ENCODE measurements at places on chromosomes 7 and 10.

- DNase-seq = no peak
These were observed 78.8 kb downstream of the INPP5A start for GRCh38 chr10:132616170-132616995.

- no peak for DNase-seq
These were observed 116.2 kb upstream of the SH2B2 start for GRCh38 chr7:102170393-102170970.

DNA sequence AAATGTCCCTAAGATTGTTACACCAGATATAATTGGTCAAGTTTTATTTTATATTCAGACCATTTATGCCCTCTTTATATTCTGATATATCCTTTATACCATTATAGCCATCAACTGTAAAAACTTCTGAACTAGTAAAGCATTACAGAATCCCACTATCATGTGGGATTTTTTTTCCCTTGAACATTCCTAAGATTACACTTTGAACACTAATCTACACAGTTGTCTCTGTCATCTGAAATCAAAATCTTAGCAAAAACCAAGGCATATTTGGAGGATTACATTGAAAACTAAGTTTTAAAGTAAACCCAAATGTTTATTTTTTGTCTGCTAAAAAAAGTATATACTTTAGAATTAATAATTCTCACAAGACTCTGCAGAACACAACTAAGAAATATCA lies 116.2 kb upstream of the GPR22 start:
- no peak for DNase-seq

DNA sequence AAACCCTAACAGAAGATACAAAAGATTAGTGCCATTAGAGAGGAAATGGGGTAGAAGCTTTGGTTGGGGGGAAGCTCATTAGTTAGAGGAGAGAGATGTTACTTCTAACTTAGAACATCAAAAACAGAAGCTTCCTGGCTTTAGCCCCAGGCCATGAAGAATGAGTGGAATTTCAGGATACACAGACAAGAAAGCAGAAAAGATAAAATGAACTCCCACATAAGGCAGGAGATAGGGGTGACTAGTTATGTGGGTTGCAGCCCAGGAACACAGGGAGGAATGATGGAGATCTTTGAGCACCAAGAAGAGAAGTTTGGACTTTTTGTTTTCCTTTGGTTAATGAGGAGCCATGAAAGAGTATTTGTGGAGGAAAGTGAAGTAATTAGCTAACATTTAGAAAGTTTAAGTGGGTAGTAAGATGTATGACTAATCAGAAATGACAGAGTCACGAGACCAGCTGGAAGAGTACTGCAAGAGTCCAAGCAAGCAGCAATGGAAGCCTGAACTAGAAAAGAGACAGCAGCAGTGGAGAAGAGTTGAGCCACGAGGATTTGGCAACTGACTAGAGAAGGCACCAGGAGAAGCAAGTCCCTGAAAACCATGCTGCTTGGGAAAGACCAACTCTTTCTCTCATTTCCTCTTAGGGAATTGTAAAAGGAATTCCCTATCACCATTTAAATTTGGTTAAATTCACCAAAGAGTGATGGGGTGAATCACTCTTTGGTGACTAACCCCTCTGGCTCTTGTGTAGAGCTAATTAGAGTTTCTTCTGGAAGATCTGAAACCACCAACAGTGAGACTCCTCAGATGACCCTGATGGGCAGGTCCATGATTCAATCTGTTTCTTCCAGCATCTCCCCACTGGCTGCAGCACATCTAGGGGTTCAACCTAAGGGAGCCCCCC lies 131.9 kb downstream of the KCNMA1 start:
- DNase-seq = no peak

- no peak for DNase-seq
These were observed 120.7 kb downstream of the PRKAG2 start for GRCh38 chr7:151756076-151756731.

DNA sequence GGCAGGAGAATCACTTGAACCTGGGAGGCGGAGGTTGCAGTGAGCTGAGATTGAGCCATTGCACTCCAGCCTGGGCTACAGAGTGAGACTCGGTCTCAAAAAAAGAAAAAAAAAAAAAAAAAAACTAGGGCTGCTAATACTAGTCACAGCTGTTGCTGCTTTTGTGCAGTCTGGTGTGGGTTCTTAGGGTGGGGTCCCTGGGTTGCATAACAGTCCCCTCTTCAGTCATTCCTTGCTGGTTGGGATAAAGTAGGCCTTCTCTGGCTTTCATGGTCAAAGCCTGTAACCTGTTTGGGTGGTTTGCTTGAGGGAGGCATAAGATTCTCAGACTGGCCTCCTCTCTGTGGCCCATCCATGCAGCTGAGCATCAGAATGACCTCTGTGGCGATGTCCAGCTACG lies 14.1 kb downstream of the SSMEM1 start:
- no peak for DNase-seq

DNA sequence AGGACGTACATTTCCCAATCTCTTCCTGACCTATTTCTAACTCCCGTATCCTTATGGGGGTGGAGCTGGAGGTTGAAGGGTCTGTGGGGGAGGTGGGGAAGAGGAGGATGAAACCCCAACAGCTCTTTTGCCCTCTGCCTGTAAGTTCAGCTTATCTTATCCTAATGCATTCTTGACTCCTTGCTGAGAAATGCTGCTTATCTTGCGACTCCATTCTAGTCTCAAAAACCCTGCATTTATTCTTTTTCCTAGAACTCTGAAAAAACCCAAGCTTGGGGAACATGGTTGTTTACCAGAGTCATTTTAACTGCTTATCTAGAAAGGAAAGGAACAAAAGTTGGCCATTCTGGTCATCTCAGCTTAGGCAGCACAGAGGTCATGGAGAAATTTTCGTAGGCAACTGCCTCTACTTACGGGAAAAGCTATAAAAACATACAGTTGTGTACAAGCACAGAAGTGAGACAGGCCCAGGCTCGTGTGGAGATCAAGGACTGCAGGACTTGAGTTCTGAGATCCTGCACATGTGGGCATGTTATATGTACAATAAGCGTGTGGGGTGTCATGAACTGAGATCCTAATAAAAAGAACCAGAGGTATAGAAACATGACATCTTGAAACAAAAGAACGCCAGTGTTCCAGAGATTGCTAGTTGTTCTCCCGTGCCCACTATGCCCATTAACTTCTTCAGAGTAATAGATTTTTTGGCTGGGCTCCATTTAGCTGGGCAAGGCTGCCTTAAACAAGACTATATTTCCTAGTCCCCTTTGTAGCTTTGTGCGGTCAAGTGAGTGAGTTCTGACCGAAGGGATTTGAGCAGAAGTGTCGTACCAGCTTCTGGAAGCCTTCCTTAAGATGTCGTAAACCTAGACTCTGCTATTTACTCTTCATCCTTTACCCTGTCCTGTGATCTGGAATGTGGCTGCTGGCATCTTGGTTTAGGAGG lies 9.6 kb downstream of the INMT start:
- no peak for DNase-seq

DNA sequence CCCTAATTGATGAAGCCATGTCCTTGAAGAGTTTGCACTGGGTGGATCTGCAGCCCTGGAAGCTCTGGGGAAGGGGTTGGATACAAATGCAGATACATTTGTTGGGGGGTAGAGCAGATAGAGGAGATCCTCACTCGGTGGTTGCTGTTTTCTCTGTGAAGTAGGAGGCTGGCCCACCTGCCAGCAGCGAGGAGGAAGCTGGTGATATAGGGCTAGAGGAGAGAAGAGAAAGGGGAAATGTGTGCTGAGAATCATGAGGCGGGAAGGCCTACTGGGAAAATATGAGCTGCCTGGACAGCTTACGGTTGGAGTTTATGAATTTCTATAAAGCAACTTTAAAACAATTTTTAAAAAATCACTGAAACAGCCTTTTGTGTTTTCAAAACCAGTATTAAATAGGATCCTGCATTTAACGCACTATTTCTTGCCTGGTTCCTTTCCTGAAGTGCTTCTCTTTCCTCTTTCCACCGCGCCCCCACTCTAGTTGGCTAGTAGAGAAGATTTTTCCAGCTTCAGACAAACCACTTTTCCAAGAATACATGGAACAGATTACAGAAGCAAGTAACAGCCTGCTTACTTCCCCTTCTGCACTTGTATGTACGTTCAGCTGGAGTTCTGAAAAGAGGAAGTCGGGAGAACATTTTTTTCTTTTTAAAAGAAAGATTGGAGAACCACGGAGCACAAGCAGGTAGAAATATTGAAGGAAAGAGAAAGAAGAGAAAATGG lies 100.6 kb upstream of the GLCCI1 start:
- DNase-seq = no peak

Data from GM18507 (cell line).